ENCODE measurements at places on chromosomes 3 and 15.

DNA sequence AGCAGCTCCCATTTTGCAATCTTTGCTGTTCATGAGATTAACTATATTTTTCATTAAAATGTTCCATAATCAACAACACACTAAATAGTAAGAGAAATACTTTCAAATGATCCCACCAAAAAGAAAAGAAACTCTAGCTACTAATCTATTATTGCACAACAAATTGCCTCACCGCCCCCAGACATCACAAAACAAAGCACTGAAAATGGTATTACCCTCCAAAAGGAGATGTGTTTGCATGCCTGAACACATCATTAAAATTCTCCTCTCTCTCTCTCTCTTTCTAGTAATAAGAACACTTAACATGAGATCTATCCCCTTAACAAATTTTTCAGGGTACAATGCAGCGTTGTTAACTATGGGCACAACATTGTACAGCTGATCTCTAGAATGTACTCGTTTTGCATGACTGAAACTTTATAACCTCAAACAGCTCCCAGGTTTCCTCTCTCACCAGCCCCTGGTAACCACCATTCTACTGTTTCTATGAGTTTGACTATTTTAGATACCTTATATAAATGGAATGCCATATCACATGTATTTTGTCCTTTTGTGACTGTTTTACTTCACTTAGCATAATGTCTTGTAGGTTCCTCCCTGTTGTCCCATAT is 33.1 kb downstream of the WNT5A start:
- DNase-seq = no peak

DNA sequence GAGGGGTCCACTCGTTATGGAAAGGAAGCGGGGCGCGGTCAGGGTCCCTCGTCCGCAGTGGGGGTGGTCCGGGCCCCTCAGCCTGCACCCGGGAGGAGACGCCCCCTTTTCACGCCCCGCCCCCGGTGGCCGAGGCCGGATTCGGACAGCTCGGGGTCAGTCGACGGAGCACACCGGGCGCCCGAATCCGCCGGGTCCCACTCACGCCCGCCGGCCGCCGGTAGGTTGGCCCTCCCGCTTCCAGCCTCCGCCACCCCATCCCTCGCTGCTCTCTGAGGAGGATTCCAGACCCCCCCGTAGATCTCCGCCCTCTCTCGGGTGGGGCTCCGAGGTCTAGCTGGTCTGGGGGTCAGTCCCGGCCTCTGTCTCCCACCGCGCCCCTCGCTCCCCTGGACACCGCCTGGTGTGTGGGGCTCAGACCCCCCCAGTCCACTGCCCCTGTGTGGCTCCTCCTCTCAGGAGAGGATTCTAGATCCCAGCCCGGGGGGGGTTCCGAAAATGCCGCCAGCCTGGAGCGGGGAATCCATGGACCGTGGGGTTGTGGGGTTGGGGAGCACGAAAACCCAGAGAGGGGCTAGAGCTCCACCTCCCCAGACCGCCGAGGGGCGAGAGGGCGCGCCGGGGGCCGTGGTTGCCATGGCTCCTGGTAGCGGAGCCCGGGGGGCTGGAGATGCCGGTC is 725 bp downstream of the CHL1 start:
- DNase-seq = no peak

DNA sequence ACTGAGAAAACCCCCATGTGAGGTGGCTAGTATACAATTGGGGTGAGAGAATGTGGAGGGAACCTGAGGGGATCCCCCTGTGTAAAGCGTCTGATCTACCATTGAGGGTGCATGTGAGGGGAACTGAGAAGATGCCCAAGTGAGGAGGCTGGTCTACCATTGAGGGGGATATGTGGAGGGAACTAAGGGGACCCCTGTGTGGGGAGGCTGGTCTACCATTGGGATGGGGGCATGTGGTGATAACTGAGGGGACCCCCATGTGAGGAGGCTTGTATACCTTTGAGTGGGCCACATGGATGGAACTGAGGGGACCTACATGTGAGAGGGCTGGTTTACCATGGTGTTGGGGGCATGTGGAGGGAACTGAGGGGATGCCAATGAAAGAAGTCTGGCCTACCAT is 160.8 kb downstream of the FBLN2 start:
- no peak for DNase-seq

GRCh38 chr3:113516115-113516505 is 1.2 kb upstream of the SPICE1 start:
- DNase-seq = no peak

- DNase-seq = no peak
Observed at GRCh38 chr3:119927190-119927589, 145.3 kb downstream of the NR1I2 start.

- DNase-seq = no peak
Observed at GRCh38 chr3:3821777-3822176, 22.5 kb downstream of the LRRN1 start.

GRCh38 chr3:4977001-4977852 is 2.0 kb upstream of the BHLHE40 start:
- no peak for DNase-seq

- DNase-seq = no peak
Observed at GRCh38 chr3:34323517-34323916, 525.1 kb downstream of the PDCD6IP start.

DNA sequence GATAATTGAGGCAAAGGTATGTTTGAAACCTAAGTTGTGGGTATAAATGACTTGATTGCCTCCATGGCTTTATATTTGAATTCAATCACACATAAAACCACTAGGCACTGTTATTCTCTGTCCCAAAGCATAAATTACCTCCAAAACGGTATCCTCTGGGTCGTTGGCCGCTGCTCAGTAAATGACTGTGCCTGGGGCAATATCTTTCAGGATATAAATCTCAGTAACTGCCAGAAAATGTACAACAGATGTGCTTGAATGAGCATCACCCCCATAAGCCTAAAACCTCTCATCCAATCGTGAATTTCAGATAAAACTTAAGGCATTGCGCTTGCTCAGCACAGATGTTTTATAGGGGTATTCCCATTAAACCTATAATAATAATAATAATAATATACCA is 19.0 kb upstream of the C3orf49 start:
- no peak for DNase-seq

- no peak for DNase-seq
Observed at GRCh38 chr3:135987661-135988060, 22.1 kb downstream of the PPP2R3A start.

- DNase-seq = no peak
Observed at GRCh38 chr3:65939184-65939583, 99.5 kb downstream of the MAGI1 start.

DNA sequence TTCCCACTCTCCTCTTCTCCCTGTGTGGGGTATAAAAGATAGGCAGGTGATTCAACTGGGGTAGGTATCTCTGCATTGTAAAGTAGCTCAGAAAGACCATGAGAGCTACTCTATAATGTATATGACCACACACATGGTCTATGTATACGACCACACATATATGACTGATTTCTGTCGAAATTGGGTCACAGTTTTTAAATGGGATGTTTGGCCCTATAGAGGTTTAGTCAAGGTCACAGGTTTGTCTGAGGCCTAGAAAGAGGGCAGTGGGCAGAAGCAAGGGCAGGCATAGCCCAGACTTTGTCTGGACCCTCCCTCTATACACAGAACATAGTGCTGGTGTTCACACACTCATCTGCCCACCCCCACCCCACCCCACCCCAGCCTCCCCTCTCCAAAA is 4.4 kb downstream of the LAMP3 start:
- no peak for DNase-seq

GRCh38 chr3:138835397-138835757 is 649 bp upstream of the PIK3CB start:
- DNase-seq = no peak

GRCh38 chr3:16467393-16467792 is 46.1 kb downstream of the RFTN1 start:
- DNase-seq = no peak

GRCh38 chr3:126354776-126355175 is 2.4 kb downstream of the KLF15 start:
- DNase-seq = no peak

DNA sequence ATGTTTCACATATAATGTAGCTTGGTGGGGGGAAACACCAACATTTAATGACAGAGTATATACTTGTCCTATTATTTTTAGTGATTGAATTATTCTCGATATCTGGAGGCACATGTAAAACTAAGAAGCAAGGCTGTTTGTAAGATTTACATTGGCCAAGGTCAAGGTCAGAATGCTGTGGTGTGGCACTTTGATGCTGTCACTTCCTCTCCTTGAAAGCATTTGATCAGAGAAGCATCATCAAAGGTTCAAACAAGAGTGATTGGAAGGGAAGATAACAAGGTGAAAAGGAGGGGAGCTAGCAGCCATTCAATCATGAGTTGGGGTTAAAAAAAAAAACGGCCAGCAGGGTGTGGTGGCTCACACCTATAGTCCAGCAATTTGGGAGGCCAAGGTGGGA is 26.4 kb downstream of the RTF1 start:
- no peak for DNase-seq

DNA sequence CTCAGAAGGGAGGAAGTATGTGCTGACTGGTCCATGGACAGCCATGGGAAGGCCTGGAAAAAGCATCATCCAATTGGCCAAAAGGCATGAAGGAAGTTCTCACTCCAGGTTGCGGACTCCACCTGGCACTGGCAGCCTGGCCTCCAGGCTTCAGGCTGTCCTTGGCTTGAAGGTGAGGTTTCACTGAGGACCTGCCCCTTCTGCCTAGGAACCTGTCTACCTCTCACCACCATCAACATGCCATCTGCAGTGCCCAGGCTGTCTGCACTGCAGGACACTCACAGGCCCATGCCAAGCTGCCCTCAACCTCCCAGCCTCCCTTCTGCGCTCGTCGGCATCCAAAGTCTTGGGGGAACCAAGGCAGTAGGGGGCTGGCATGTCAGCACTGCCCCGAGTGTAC is 51.1 kb downstream of the CEP70 start:
- DNase-seq = no peak

DNA sequence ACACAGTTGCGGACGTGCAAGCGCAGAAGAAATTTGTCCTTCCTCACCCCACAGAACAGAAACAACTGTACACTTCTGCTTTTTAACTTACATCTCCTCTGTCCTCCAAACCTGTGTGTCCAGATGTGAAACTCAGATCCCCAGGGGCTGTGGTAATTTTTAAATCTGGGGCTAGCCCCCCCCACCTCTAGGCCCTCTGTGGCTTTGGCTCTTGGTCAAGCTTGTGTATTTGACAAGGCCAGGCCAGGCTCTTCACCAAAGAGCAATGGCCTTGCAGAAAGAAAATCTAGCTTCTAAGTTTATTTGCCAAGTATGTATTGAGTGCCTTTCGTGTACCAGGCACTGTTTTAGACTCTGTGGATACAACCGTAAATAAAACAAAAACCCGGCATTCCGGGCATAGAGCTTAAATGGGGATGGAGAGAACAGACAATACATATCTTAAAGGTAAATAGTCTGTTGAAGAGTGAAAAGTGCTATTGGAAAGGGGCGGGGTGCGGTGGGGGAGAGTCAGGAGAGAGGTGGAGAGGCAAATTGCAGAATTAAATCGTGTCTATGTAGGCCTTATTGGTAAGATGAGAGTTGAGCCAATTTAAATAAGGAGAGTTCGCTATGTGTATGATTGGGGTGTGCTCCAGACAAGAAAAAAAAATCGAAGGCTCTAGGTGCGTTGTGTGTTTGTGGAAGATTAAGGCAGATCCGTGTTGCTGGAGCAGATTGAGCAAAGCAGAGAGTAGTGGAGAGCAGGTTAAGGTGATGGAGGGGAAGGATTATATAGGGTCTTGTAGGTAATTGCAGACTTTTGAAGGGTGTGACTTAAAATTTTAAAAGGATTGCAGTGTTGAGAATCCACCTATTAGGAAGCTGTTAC is 781 bp upstream of the DPH6 start:
- no peak for DNase-seq

GRCh38 chr15:51856714-51857380 is 27.4 kb downstream of the TMOD3 start:
- no peak for DNase-seq

GRCh38 chr3:71512000-71512399 is 71.5 kb downstream of the FOXP1 start:
- no peak for DNase-seq

DNA sequence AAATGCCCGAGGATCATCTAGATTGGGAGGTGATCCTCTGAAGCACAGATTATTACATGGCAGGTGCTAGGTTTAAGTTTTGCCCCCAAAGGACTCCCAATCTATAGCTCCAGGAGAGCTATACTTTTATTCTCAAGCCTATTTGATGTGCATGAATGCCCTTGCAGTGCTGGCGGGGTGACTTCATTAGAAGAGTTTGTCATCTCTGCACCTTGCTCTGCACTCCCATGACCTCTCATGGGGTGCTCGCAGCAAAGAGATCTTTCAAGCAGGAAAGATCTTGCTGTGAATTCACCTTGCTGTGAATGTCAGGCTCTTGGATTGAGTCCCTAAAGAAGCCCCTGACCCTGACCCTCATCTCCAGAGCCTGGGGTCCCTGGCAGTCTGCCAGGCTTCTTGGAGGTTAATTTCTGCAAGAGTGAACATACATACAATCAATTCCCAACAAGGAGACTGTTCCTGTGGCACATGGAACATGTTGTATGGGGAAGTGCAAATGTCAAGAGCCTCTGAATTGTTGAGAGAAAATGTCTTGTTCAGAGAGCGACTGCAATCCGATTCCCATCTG is 45.9 kb downstream of the FAM43A start:
- DNase-seq = no peak

DNA sequence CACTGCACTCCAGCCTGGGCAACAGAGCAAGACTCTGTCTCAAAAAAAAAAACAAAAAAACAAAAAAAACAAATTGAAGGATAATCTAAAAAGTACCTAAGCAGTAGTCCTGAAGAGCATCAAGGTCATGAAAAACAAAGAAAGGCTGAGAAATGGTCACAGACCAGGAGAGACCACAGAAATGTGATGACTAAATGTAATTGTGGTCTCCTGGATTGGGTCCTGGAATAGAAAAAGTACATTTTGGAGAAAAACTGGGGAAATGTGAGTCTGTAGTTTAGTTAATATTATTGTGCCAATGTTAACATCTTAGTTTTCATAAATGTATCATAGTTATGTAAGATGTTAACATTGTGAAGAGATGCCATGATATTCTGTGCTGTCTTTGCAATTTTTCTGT is 267.5 kb upstream of the NR2E3 start:
- DNase-seq = no peak

DNA sequence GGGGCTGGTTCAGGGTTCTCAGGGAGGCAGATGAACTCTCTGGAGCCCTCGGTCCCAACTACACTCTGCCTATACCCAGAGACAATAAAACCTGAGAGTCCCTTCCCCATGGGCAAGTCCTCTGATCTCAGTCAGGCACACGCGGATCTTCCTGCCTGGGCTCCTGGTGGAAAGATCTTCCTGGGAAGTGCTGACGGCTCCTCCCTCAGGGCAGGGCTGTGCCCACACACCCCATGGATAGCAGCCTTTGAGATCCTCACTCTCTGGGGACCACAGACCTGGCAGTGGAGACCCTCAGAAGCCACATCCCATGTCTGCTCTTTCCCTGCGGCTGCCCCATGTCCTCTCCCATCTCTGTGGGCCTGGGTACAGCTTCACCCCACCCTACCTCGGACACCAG is 10.4 kb downstream of the SH2D7 start:
- DNase-seq = no peak

- no peak for DNase-seq
Observed at GRCh38 chr15:89614164-89614563, 38.9 kb downstream of the TICRR start.

- no peak for DNase-seq
Observed at GRCh38 chr3:116444819-116445310, 422 bp downstream of the LSAMP start.

- DNase-seq = no peak
Observed at GRCh38 chr3:55965776-55966175, 478.7 kb upstream of the WNT5A start.

- DNase-seq = no peak
Observed at GRCh38 chr15:63089260-63090043, 32.2 kb upstream of the LACTB start.

- no peak for DNase-seq
Observed at GRCh38 chr3:189040656-189041335, 131.0 kb upstream of the TPRG1 start.

- no peak for DNase-seq
Observed at GRCh38 chr3:50423543-50423942, 64.2 kb upstream of the TMEM115 start.

Data from NCI-H1048 (cell line).